CD8-positive, alpha-beta T cell (primary cell): ENCODE measurements at places on chromosomes 11 and 22.

DNA sequence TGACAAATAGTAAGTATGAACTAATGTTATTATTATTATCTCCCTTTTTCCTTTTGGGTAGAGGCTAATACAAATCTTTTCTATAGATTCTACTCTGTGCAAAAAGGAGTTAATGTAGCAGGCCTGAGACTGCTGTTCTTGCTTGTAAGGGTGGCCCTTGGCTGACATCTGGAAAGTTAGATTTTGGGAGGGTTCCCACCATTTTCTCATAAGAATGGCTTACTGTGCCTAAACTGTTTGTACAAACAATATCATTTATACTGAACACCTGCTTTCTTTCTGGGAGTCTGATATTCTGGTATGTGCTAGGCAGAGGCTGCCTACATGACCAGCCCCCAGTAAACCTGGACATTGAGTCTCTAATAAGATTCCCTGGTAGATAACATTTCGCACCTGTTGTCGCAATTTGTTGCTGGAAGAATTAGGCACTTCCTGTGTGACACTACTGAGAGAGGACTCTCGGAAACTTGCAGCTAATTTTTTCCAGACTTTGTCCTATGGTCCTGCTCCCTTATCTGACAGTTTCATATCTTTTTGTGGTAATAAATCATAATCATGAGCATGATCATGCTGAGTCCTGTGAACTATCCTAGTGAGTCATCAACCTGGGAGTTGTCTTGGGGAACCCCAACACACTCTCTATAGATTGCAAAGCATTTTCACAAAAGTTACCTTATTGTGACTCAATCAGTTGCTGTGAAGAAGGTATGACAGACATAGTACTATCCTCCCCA is 257.7 kb upstream of the CCDC90B start:
- DNase-seq = no peak

GRCh38 chr11:118602331-118602730 is 5.1 kb upstream of the PHLDB1 start:
- DNase-seq = no peak

GRCh38 chr11:119423509-119424254 is 710 bp upstream of the THY1 start:
- DNase-seq = no peak

GRCh38 chr22:21797444-21798221 is 62.0 kb upstream of the YPEL1 start:
- DNase-seq = no peak

DNA sequence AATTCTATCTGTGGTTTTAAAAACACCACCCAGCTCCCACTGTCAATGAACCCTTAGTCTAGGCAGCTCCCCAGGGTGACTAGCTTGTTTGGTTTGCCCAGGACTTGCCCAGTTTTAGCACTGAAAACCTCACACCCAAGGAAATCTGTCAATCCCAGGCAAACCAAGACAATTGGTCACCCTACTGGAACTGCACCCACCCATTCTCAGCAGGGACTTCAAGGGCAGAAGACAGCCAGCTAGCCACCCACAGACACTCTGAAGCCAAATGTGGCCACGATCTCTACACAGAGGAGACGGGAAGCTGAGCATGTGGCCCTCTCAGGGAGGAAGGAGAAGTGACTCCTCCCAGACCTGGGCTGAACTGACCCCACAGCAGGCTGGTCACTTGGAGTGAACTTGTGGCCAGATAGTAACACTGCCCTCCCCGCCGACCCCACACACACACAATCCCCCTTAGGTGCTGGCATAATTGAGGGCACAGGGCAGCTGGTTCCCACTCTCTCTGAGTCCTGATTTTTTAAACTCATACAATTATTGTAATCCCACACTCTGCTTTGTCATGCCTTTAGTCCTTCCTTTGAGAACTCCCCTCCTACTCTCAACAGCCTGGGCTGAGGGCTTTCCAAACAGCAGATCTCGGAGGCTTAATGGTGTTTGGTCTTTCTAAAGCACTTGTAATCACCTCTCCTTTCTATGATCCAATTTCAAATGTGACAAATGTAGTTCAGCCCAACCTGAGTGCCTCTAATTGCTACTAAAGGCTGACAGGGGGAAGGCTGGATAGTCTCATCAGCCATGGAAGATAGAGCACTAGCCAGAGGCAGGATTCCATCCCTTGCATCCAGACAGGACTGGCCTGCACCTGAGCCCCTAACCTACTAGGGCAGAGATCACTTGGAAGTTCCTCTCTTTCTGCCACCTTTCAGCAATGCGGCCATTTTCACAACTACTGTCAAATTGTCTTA is 74.7 kb upstream of the DRD2 start:
- no peak for DNase-seq
